Activated naive CD4-positive, alpha-beta T cell (primary cell): ENCODE measurements at places on chromosomes 1 and 21.

GRCh38 chr1:78491451-78492071 lies 787 bp downstream of the PTGFR start:
- no peak for DNase-seq

DNA sequence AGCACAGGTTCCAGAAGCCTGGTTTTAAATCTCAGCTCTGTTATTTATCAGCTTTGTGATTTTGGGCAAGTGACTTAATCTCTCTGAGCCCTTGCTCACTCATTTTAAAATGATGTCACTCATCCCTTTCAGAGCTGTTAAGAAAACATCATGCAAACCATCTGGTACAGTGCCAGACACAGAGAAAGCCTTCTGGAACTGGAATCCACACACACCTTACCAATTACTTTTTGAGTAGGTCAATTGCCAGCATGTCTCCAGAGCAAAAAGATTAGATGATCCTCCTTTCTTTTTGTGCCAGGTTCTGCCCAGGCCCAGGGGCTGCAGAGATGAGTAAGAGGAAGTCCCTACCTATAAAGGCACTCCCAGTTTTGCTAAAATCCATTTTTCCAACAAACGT lies 61.3 kb downstream of the ROR1 start:
- no peak for DNase-seq

GRCh38 chr1:109642626-109643025 lies 13.3 kb upstream of the GSTM4 start:
- no peak for DNase-seq

DNA sequence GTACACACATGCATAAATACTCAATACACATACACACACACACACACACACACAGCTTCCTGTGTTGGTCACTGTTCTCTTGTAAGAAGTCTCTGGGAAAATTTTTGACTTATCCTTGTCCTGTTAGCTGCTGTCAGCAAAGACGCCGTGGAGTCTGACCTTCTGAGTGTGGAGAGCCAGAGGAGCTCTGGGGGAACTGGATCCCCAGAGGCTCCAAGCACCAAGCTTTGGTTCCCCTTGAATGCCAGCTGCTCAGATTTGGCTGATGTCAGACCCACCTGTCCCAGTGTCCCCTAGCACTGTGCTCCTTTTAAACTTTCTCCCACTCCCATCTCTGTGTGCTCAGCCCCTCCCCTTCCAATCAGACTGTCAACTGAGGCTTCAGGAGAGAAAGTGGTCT lies 319.1 kb downstream of the CAMTA1 start:
- DNase-seq = no peak

- DNase-seq = peak; percentile 33
Measured at GRCh38 chr1:226608699-226609505, 60.3 kb downstream of the STUM start.

DNA sequence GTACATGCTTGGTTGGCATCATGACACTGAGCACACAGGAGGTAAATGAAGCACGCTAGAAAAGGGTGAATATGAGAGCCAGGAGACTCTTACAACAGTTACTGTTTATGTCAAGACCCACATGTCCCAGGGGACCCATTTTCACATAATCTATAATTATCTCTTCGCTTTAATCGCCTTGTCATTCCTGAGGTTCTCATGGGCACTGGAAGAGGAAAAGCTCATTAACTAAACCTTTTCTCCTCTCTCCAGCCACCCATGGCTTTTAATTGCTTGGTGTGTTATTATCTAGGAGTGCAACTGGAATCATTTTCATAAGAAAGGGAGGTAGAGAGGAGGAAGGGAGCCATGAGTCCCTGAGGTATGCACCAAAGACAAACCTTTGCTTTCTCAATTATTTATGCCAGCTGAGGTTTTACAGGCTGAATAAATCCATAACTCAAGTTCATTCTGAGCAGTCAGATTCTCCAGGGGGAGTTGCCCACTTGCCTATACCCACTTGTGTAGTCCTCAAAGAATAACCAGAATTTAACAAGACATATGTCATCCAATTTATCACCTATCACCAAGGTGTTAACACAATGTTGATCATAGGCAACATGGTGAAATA lies 77.4 kb downstream of the ACBD6 start:
- DNase-seq = no peak

GRCh38 chr1:94602316-94602715 lies 60.8 kb upstream of the F3 start:
- DNase-seq = no peak

- no peak for DNase-seq
Measured at GRCh38 chr1:27773826-27774445, 917 bp downstream of the STX12 start.

- DNase-seq = no peak
Measured at GRCh38 chr1:228702433-228702832, 32.8 kb upstream of the RHOU start.

DNA sequence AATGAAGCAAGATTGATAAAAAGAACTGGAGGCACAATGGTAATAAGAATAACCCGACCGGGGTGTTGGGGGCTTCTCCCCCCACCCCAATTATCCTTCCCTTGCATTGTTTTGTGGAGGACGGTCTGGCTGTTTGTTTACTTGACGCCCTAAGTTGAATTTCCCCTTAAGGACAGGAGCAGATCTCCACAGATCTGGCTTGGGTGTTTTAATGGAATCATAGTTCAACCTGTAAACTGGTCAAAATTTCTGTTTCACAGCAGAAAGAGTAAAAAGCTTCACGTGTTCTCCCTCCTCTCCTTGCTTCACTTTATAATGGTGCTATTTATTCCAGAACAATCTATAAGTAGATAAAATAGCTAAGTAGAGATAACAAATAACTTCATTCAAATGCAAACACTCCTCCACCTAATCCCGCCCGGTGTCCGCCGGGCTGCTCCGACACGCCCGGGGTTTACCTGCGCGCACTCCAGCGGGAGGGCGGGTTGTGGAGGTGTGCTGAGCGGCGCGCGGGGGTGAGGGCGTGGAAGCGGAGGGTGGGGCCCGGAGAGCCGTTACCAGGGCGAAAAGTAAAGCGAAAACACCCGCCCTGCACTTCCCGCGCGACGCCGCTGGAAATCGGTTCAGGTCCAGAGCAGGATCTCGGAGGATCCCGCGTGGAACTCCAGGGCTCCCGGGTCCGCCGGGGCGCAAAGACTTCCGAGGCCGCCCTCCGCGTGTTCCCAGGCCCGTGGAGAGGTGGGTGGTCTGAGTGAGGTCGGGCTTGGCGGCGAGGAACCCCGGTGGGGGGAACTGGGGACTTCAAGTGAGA lies 2.0 kb upstream of the ATF3 start:
- DNase-seq = no peak

GRCh38 chr1:22711591-22712501 lies 1.2 kb downstream of the EPHB2 start:
- DNase-seq = no peak

DNA sequence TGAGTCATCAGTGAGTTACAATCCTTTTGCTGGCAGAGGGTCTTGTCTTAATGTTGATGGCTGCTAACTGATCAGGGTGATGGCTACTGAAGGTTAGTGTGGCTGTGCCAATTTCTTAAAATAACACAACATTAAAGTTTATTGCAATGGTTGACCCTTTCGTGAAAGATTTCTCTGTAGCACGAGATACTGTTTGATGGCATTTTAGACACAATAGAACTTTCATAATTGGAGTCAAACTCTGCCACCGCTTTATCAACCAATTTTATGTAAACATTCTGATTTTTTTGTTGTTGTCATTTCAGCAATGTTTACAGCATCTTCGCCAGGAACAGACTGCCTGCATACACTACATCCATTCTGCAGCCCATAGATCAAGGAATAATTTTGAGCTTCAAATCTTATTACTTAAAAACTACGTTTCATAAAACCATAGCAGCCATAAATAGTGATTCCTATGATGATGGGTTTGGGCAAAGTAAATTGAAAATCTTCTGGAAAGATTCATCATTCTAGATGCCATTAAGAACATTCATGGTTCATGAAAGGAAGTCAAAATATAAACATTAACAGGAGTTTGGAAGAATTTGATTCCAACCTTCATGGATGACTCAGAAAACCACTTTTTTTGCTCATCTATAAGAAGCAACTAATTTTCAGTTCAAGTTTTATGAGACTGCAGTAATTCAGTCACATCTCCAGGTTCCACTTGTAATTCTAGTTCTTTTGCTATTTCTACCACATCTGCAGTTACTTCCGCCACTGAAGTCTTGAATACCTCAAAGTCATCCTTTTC lies 85.9 kb downstream of the TYW3 start:
- no peak for DNase-seq

DNA sequence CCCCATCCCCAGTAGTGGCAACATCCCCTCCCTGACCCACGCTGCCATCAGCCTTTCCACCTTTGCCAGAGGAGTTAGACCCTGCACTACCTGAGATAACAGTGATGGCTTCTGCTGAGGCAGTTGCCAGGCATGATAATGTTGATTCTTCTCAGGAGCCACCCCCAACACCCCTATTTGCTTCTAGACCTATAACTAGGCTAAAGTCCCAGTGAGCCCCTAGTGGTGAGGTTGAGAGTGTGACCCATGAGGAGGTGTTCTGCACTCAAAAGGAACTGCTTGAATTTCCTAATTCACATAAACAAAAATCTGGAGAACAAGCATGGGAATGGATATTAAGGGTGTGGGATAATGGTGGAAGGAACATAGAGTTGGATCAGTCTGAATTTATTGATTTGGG lies 159.6 kb upstream of the COL11A1 start:
- no peak for DNase-seq

DNA sequence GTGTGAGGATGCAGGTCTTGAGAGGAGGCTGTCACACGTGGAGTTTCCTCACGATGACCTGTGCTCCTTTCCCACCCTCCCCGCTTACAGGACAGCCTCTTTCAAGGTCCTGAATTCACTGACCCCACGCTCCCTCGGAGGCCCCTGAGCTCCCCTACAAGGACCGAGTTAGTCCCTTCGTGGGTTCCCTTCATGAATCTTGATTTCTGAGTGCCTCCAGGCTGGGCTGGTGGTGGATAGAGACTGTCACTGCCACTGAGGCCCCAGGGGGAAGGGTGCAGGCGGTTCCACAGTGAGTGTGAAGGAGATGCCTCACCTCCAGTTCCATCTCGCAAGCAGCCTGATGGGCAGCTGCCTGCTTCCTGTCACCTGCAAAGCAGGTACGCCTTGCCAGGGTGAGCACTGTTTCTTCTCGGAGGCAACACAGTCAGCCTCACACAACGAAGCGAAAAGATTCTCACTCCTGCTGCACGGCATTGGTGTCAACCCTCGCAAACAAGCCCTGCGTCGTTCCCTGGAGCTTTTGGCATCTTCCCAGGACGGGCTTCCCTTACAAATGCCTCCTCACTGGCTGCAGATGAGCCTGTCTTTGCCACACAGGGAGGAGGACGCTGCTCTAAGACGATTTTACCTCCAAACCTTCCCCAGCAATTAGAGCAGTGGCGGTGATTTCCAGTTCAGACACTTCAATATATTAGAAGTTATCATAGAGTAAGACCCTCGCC lies 26.7 kb upstream of the PCP4 start:
- no peak for DNase-seq

GRCh38 chr1:211490821-211491415 lies 1.0 kb downstream of the RD3 start:
- DNase-seq = no peak

GRCh38 chr1:246971090-246971721 lies 36.7 kb downstream of the ZNF695 start:
- no peak for DNase-seq

DNA sequence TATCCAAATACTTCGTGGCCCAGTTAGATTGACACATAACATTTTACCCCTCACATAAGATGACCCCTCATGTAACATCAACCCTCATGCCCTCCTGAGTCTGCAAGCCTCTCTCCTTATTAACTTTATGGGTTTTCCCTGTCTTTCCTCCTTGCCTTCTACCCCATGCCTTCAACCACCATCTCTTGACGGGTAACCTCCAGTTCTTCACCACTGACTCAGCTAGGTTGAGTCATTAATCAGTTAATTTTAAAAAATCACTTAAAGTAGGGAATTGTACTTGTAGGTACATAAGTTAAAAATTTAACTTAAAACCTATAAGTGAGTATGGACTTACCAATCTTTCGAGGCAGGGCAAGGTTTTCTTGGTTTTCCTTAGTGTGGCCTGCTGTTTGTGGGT lies 330.7 kb downstream of the CAMTA1 start:
- no peak for DNase-seq

DNA sequence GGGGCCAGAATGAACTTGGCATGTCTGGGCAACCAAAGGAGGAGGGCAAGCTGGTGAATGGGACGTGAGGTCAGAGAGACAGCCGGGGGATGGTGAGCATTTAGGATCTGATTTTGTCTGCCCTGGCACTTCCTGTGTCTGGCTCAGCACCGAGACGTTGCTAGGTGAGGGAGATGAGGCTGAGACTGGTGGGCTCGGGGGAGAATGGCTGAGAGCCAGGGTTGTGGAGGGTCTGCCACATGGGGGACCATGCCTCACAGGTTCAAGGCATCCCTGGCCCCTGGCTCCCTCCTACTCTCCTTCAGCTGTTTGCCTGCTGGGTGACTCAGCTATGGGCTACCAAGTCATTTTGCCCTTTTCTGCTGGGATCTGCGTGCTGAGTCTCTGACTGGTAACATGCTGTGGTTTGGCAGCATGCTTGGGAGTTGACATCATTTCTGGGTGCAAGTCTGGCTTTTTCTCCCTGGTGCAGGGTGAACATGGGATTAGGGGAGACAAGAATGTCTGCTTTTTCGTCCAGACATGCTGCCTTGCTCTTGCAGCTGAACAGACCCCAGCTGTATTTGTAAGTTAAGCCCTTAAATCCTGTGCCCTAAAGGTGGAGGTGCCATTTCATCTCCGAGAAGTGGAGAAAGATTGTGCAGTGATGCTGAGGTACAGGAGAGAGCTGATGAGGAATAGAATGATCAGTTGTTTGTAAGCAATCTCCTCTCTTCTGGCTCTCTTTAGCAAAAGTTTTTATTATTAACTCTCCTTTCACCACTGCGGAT lies 17.6 kb downstream of the GALNT2 start:
- DNase-seq = no peak

DNA sequence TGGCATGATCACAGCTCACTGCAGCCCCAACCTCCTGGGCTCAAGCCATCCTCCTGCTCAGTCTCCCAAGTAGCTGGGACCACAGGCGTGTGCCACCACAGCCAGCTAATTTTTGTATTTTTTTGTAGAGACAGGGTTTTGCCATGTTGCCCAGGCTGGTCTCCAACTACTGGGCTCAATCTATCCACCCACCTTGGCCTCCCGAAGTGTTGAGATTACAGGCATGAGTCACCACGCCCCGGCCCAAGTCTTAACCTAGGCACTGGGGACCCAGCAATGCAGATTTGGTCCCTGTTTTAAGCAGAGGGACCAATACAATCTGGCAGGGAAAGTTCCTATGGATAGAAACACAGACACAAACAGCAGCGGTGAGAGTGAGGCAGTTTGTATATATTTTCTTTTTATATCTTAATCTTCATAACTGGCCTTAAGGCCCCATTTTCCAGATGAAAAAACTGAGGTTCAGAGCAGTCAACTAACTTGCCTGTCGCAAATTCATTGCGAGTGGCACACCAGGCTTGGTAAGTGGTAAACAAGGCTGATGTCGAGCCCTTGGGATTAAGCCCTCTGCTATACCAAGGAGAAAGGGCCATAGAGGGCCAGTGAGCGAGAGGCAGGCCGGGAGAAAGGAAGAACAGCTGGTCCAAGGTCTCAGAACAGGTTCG lies 77.8 kb upstream of the TINAGL1 start:
- DNase-seq = no peak

- DNase-seq = no peak
Measured at GRCh38 chr1:162283657-162284056, 93.0 kb downstream of the SPATA46 start.

- DNase-seq = no peak
Measured at GRCh38 chr1:171941920-171942319, 100.6 kb downstream of the DNM3 start.

- no peak for DNase-seq
Measured at GRCh38 chr1:214761030-214761429, 158.0 kb downstream of the CENPF start.

GRCh38 chr1:52454779-52455178 lies 50.4 kb downstream of the PRPF38A start:
- no peak for DNase-seq
